Stimulated activated CD4-positive, alpha-beta T cell treated with anti-CD3 and anti-CD28 coated beads, Interleukin-1b, Interleukin-23, amount 100 ng/mL, for 1 hour (primary cell): ENCODE measurements at places on chromosomes 5 and 9.

GRCh38 chr5:23490993-23491392, 16.4 kb upstream of the PRDM9 start:
- DNase-seq: no peak

DNA sequence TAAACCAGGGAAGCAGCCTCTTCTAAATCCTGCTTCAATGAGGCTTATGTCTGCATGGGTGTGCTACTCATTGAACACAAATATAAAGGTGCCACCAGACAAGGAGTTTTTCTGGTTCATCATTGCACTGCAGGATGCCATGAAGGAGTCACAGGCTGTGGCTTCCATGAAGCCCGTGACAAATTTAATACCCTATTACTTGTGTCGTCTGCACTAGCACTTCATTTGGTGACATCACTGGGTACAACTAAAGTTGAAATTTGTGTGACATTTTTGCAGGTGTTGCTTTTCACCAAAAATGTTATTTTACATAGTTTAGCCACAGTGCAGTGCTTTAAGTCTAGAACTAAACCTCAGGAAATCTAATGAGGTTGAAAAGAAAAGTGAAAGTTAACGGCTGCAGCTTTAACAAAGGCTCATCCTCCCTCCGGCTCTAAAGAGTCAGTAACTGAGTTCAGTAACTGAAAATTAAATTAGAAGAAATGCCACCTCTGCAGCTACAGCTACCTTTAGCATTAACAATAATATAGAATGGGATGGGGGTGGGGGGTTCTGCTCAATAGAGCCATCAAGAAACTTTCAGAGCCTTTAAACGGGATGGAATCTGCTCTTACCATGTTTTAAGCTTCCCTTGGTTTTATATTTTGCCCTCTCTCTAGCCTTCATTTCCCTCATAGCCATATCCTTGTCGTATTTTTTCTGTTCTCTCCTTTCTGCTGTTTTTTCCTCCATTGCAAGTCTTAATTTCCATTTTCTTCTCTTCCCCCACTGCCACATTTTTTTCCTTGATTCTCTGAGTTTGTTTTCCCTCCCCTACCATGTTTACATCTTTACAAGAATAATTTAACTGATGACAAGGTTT, 233.8 kb upstream of the TMEM161B start:
- no peak for DNase-seq

DNA sequence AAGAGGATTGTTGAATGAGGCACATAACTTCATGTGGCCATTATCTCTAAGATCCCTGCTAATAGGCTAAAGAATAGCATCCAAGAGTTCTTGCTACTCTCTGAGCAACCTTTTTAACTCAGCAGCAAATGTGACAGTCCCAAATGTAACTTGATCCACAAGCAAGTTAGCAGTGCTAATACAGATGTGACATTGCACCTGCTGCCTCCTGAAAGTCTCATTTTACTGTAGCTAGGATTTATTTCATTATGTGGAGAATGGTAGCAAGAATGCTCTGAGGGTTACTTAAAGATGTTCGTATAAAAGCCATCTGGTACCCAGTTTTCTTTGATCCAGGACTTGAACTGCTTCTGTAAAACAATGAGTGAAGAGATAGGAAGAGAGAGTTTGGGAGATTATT, 45.8 kb downstream of the CDH10 start:
- DNase-seq: no peak

- DNase-seq: no peak
Observed at GRCh38 chr5:146311278-146311677, 27.4 kb upstream of the POU4F3 start.

GRCh38 chr5:180201051-180201987, 7.7 kb downstream of the RASGEF1C start:
- DNase-seq: no peak

DNA sequence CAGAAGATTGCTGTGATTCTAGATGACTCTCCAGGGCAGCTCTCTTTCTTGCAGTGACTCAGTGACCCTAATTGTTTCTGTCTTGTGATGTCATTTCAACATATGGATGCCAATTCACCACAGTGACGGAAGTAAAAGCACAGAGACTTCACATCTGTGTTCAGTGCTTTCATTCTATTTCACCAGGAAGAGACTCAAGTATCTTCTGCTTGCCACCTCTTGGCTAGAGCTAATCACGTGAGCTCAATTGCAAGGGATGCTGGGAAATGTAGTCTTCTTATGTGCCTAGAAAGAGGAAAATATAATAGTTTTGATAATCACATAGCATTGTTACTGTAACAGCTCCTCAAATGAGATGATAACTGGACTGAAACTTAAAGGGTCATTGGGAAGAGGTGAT, 453.3 kb upstream of the KLF4 start:
- no peak for DNase-seq

- no peak for DNase-seq
Observed at GRCh38 chr9:21982861-21983560, 11.2 kb downstream of the CDKN2A start.

DNA sequence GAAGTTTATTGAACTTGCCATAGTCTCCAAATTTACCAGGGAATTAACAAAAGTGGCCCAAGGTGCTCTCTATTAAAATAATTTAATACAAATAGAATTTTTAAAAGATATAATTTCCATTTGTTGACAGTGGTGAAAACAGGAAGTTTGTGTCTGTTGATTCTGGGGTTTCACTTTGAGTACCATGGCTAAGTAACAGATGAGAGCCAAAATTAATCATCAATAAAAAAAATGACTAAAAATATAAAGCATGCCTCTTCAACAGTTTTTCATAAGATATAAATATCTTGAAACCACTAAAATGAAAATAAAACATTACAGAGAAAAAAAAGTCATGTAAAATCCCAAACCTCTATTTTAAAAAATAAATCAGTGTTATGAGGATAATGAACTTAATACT, 49.8 kb downstream of the SGCD start:
- no peak for DNase-seq

GRCh38 chr9:13354733-13355132, 75.2 kb upstream of the MPDZ start:
- DNase-seq: no peak

DNA sequence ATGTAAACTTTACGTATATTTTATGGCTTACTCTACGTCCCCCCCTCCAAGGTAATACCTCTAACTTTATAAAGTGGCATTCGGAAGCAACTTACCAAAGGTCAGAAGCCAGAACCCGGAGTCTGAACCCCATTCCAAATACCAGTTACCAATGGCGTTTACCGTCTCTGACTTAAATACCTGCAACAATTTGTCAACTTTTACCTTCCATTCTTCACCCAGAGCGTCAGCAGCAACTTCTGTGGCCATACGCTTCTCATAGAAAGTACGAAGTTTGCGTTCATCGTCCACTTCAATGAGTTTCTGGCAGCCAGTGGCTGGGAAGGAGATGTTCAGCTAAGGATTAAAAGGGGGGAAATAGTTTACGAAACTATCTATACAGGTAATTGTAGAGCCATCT, 753 bp downstream of the RPS6 start:
- DNase-seq: no peak

- DNase-seq: no peak
Observed at GRCh38 chr5:61904730-61905129, 401.3 kb upstream of the KIF2A start.

- no peak for DNase-seq
Observed at GRCh38 chr5:18526792-18527405, 892.6 kb downstream of the TAF11L14 start.

- DNase-seq: no peak
Observed at GRCh38 chr5:31362931-31363568, 168.8 kb downstream of the DROSHA start.

DNA sequence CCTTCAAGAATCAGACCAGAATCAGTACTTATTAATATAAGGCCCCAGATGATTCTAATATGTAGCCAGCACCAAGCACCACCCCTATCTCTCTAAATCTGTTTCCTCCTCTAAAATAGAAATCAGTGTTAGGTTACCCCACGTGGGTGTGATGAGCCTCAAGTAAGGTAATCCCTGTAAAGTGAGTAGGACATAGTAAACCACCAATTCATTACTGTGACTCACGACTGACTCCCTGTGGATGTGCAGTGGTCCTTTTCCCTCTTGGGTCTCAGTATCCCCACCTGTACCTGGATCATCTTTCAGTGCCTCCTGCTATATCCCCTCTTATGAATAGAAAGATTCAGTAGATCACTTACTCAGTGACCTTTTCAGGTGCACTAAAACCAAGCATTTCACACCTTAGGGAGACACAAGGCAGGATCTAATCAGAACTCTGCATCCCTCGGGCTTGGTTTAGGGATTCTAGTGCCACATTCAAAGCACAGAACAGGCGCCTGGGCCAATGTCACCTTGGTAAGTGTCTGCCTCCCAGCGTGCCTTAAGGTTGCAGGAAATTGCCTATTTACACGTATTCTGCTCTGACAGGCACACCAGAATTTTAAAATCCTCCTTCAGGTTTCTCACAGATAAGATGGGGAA, 12.2 kb upstream of the ALDH1B1 start:
- no peak for DNase-seq

DNA sequence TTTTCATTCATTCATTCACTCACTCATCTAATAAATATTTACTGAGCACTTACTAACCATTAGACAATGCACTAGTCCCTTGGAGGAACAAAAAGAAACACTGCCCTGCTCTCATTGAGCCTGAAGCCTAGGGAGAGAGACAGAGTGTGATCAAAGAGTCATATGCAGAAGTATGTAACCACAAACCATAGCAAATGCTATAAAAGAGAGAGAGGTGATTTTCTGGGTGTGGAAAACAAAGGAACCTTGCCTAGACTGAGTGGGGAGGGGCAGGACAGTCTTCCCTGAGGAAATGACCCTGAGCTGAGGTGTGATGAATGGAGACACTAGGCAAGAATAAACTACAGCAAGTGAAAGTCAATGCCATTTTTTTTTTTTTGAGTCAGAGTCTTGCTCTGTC, 10.8 kb upstream of the ADRA1B start:
- DNase-seq: no peak
